ENCODE measurements at places on chromosomes 7 and 10.
A peak's percentile ranks its signal among the peaks of the same experiment; 100 is the strongest.

GRCh38 chr7:130650611-130651120 is 17.9 kb downstream of the COPG2 start:
- no peak for DNase-seq

DNA sequence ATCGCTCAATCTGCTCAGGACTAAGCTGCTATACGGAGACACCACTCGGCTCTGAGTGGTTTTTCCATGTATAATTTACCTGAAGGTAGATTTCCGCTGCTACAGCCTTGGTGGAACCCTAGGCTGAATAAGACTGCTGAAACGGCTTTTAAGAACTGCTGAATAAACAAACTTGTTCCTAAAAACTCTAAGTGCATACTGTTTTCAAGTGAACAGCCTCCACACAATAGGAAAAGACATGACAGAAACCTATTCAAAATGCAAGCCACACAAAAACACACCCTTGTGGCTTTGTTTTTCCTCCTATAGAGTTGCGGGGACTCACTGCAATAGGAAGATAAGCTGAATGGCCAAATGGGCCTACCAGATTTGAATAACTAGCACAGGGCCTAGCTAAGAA is 117.2 kb downstream of the UBE2H start:
- DNase-seq = no peak

DNA sequence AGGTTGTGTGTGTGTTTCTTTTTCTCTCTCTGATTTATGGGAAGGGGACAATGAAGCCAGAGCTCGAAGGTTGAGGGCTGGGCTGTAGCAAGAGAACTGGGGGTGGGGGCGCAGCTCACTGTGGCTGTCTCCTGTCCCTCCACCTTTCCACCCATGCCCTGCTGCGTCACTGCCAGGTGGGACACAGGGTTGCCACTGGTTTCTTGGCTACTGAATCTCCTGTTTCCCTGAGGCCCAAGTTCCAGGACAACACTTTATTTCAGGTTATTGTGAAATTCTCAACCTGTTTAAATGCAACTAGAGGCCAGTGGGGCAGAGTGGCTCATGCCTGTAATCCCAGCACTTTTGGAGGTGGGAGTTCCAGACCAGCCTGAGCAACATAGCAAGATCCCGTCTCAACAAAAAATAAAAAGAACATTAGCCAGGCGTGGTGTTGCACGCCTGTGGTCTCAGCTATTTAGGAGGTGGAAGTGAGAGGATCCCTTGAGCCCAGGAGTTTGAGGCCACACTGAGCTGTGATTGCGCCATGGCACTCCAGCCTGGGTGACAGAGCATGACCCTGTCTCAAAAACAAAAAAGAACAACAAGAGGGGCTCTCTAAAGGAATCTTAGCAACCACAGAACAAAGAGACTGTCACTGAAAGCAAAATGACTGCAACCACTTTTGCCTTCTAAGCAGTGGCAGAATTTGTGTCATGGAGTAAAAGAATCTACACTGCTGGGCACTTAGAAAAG is 22.6 kb downstream of the TBATA start:
- DNase-seq = no peak

- DNase-seq = no peak
Measured at GRCh38 chr7:132690174-132690573, 113.9 kb upstream of the PLXNA4 start.

- no peak for DNase-seq
Measured at GRCh38 chr7:47217570-47218360, 364.1 kb downstream of the TNS3 start.

GRCh38 chr7:103809229-103809994 is 180.0 kb downstream of the RELN start:
- DNase-seq = no peak

DNA sequence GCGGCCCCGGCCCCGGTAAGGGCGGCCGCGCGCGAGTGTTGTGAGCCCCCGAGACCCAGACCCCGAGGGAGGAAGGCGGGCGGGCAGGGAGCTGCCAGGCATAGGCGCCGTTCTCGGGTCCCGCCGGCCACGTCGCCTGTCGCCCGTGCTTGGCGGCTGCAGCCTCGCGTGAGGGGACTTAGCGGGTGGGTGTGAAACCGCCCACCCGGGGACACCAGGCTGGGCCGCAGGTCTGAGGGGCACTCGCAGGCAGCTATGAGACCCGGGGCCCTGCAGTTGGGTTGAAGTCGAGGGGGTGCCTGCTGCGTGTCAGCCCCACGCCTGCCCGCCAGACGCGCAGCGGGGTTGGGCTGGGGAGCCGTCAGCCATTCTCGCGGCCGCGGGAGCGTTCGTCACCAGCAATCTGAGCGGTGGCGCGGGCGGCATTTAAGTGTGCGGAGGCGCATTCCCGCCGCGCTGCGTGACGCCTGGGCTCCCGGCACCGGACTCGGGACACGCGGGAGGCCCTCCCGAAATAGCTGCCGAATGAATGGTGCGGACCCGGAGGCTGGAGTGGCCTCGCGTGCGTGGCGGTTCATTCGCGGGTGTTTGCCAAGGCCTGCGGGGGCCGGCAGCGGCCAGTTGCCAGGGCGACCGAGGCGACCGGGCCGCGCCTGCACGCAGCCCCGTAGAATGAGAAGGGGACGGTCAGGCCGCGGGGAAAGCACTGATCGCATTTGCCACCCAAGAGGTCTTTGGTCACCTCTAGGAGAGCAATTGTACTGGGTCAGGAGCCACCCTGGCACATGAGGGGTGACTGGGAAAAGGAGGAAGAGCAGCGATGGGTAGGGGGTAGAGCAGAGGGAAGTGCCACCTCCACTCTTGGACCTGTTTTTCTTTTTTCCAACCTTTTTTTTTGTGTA is 750 bp downstream of the ZNF398 start:
- peak; percentile 62 for DNase-seq

DNA sequence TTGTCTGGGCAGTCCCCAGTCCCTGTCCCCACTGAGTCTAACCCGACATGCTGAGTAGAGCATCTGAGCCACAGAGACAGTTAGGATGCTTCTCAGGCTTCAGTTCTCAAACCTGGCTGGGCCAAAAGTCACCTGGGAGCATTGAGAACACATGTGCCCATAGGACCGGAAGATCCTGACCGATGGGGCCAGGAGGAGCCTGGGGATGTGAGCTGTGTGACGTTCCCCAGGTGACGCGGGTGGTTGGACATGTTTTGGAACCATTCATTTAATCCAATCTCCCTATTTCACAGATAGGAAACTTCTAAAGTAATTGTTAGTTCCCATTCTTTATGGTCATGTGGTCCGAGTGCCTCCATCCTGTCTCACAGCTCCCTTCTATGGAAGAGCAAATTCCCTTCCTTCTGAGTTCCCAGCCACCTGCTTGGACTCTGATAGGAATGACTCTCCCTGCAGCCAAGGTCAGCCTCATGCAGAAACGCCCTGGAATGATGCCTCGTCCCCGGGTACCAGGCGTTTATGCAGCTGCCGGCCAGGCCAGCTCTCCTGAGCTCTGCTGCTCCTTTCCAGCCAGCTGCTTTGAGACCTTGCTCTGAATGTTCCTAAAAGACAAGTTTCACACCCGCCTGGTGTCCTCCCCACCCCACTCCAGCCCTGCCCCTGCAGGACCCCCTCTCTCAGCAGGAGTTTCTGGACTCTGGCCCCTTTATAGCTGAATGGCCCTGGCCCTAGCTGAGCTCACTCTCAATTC is 166.5 kb upstream of the RHEB start:
- no peak for DNase-seq

DNA sequence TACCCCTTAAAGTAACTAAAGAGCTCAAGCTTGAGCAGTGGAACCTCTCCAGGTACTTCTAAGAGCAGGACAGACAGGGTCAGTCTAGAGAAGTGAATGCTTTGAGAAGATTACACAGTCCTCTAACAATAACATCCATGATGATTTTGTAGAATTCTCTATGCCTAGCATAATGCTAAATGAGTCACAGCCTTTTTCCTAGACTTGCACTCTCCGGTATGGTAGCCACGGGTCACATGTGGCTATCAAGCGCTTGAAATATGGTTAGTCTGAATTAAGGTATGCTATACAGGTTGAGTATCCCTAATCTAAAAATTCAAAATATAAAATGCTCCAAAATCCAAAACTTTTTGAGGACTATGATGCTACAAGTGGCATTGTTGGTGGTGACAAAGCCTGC is 166.6 kb upstream of the MKLN1 start:
- no peak for DNase-seq

- no peak for DNase-seq
Measured at GRCh38 chr10:50367732-50368131, 116.4 kb upstream of the ASAH2 start.

- DNase-seq = no peak
Measured at GRCh38 chr7:55409482-55410225, 44.5 kb downstream of the LANCL2 start.

DNA sequence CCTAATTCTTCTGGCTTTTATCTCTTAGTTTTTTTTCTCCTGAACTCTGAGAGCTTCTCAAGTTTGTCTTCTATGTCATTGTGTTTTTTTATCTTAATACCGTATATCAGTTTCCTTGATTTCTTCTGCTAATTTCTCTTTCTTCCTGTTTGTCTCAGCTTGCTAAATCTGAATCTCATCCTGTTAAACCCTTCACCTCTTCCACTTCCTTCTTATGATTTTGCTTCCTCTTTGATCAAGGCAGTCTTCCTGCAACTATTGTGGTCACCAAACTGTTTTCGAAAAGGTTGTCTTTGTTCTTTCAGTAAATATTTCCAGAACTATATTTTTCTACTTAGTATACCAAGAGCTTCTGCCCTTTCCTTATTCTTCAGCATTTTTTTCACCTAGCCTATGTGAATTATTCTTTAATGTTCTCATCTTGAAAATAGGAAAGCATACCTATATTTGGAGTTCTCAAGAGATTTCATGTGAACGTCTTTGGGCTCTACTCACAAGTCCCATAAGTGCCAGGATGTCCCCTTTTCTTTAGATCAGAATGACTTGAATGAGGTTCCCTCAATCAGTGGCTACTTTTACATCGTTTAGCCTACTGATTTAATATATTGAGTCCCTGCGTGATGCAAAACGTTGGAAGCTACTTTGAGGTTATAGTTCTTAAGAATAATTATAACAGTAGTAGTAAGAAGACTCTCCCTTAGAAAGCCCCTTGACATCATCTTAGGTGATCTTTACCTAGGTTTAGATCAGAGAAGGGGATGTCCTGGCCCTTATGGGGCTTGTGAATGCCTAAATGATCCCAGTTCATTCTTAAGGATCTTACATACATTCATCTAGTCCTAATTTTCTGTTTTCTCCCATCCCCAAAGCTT is 415.4 kb upstream of the AUTS2 start:
- no peak for DNase-seq

- no peak for DNase-seq
Measured at GRCh38 chr7:36606976-36607720, 117.1 kb downstream of the AOAH start.

DNA sequence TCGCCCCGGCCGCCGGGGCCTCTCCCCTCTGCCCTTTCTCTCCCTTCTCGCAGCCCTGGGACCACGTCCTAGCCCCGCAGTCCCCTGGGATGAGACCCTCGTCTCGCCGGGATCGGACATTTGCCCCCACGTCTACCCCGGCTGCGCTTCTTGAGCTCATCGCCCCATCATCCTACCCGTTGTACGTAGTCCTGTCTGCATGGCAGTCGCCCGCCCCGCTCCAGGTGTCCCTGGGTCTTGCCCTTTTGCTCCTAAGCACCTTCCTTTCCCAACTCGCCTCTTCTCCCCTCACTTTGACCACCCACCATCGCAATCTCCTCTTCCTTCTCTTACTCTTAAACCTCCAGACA is 582 bp downstream of the TPST1 start:
- DNase-seq = peak; percentile 2

- DNase-seq = no peak
Measured at GRCh38 chr7:5649641-5650040, 131.8 kb downstream of the RNF216 start.

DNA sequence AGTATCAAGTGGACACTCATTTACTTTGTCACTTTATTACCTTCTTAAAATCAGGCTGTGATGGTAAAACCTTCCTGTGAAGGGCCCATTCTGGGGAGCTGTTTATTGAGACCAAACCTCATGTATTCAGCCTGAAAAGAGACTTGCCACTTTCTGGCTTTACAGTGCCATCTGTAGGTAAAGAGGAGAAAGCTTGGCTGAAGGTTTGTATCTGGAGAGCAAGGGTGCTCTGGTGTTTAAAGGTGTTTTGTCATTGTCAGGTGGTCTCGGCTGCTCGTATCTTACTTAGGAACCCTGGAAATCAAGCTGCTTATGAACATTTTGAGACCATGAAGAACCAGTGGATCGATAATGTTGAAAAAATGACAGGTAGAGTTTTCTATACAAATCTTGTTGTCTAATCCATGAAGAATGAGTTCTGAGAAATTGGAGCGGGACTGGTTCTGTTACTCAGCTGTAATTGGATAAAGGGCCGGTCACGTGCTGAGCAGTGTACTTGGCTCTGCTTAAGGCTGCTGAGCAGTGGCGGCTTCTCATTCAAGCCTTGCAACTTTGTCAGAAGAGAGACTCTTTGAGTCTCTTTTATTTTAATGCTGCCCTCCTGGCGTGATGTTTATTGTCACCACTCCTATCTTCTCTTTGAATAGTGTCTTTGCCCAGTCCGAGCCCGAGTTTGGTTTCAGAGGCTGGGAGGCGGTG is 46.9 kb downstream of the AP3M1 start:
- DNase-seq = no peak

DNA sequence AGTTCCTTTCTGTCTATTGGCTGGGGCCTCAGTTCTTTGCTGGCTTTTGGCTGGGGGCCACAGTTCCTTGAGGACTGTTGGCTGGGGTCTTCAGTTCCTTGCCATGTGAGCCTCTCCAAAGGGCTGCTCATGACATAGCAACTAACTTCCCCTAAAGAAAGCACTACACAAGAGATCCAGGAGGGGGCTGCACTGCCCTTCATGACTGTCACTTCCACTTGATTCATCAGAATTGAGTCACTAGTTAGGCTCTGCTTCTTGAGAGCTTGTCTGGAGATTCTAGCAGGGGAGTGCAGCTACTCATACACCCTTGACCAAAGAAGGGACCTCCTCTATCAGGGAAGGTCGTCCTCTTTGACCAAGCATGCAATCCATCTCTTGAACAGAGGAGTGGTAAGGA is 38.0 kb upstream of the MKX start:
- no peak for DNase-seq

GRCh38 chr10:61066661-61067344 is 122.8 kb upstream of the RHOBTB1 start:
- no peak for DNase-seq

DNA sequence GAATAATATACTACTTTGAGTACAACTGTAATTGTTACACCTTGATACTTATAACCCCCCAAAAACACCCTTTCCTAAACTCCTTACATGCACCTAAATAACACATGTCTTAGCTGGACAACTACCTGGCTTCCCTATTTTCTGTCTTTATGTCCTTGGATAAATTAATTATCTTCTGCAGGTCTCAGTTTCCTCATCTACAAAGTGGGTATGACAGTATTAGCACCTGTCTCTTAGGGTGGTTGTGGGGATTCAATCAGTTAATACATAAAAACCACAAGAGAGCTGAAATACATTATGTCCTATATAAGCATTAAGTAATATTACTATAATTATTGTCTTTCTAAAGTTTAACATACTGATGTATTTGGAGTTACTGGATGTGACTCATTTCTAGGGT is 10.8 kb downstream of the STEAP2 start:
- DNase-seq = no peak
